NCI-H2081 (cell line): ENCODE measurements at places on chromosomes 3 and 15.
A peak's percentile ranks its signal among the peaks of the same experiment; 100 is the strongest.

GRCh38 chr3:156605686-156606605 is 51.0 kb upstream of the SSR3 start:
- peak; percentile 72 for DNase-seq

DNA sequence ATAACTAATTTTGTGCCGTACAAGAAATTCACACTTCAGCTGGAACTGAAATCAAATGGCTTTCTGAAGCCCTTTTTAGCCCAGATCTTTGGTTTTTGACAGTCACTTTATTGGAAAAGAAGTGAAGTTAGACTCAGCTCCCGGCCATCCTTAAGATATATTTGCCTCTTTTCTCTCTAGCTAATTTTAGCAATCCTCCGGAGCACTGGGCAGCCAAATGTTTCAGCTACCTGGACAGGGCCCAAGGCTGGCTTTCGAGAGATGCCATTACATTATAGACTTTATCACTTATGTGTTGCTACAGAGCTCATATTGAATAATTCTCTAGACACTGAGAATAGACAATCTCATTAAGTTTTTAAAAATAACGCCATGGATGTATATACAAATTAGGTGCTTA is 28.5 kb upstream of the RPL39L start:
- no peak for DNase-seq

GRCh38 chr15:48177383-48177765 is 721 bp downstream of the MYEF2 start:
- DNase-seq = peak; percentile 77

DNA sequence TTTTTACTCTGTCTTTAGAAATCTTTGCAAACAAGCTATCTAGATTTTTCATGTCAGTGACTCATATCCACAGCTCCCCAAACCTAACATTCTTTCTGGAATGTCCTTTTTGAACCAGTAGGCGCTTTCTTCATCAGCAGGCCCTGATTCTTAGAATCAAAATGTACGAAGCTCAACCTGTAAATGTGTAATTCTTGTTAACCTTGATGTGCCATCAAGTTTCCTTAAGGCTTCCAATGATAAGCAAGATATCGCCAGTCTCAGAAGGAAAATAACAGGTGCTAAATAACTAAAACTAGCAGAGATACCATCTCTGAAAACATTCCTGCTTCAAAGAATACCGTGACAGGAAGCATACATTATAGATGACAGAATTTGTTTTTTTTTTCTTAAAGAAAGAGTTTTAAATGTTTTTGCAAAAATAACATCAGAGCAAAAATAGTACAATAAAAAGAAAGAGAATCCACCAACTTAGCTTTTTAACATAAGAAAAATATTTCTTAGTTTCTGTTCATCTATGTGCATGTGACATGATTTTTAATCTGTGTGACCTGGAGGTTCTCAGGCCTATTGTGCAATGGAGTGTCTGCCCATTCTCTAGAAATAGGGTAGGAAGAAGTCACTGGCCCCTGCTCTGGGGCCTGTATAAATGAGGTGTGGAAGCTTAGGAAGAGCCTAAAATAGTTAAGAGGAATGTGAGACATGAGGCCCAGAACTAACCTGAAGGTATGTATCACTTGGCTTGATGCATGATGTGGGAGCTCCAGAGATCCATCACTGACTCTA is 14.7 kb upstream of the SECISBP2L start:
- no peak for DNase-seq

DNA sequence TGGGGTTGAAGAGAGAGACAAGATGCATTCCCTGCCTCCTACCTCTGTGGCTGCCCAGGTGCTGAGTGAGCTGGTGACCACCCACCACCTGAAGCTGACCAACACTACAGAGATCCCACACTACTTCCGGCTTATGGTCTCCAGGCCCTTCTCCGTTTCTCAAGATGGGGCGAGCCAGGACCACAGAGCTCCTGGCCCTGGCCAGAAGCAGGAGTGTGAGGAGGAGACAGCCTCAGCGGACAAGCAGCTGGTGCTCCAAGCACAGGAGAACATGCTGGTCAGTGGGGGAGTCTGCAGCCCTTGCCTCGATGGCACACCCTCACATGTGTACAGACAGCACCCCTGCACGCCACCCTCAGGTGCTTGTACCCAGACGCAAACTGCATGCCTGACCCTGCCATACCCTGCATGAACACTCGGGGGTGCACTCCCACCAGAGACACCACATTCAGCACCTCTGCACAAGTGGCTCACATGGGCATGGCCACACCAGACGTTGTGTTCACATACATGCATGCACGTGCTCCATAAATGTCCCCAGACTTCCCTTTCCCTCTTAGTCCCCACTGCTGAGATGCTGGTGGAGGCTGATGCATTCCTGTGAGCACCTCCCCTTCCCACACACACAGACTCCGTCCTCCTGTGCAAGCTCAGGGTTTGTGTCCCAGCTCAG is 19.0 kb downstream of the ACAA1 start:
- DNase-seq = peak; percentile 57

DNA sequence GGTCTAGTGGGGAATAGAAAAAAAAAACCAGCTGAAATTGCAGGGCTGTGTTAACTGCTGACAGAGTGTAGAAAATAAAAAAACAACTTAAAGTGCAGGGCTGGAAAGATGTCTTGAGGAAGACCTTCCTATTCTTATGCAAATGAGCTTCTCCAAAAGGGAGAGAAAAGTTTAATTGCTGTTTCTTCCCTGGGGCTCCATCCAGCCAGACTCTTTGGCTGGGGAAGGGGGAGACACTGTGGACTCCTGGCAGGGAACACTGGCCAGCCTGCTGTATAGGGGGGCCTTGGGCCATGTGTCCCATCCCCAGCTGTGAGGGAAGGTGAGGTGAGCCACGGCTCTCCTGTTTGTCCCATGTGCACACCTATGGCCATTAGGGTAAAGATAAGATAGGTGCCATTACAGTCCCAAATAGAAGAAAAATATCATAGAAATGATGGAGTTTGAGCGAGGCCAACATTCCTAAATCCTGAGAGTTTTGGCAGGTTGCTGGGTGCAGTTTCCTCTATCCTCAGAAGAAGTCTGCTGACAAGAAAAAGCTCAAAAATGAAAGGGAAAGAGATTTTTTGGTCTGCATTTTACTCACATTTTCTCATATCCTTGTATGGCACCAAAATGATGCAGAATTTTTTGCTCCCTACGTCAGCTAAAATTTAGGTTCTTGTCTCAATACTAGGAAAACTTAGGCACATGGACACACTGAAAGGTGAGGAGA is 901.7 kb downstream of the PLOD2 start:
- no peak for DNase-seq

GRCh38 chr3:52685285-52685708 is 416 bp downstream of the PBRM1 start:
- peak; percentile 84 for DNase-seq

- no peak for DNase-seq
Observed at GRCh38 chr3:141945726-141946485, 69.5 kb downstream of the ATP1B3 start.

DNA sequence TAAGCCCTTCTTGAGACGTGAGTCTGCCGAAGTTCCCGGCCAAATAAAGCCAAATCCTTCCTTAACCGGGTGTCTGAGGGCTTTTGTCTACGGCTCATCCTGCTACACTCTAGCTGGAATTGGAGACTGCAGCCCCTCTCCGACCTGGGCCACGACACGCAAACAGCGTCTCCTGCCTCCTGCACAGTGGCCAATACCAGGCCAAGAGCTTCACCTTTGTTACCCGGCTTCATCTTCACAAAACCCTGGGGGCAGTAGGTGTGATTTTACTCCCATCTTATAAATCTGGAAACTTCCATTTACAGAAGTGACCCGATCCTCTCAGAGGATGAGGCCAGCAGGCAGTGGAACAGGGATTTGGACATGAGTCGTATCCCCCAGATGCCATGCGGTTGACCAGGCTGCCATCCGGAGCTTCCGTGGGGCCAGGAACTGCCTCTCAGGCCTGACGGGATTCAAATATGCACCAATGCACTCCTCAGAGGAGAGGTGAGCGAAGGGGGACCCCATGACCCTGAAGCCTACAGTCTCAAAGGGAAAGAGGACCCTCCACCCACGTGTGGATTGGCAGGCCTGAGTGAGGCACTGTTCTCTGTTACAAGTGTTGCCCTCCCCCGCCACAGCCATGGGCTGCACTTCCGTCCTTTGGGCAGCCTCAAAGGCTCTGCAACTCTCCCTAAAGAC is 53.2 kb upstream of the KLF13 start:
- no peak for DNase-seq

DNA sequence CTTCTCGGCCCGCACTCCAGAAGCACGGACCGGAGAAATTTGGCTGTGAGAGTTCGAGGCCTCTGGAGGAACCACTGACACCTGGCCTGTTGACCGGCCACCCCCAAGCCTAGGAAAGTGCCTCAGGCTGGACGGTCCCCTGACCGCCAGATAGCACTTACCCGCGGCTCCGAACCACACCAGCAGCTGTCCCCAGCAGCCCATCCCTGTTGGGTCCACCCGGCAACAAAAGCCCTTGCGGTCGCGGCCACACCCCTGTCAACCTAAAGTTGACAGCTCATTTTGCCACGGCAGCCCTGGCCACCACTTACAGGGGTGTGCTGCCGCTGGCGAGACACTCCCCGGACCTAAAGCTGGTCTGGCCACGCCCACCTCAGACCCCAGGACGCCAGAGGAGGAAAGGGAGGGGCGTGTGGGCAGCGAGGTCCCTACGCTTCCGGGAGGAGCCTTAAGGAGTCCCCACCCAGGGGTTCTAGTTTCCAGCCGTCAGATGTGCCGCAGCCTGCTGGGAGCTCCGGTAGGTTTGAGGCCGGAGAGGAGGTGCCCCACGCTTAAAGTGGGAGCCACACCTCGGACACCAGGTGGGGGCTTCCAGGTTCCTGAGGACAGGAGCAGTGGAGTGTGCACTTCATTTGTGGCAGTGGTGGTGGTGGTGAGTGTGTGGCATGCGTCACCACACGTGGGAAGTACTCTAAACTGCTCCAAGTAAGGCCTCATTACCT is at the start of gene LTK:
TSS of gene LTK (minus strand) at position 322 of the 722 bp plus-strand sequence. CDS start at position 204, 118 bp downstream.
- DNase-seq = no peak

GRCh38 chr3:28850186-28850585 is 430.7 kb upstream of the RBMS3 start:
- no peak for DNase-seq
